NCI-H226 (cell line): ENCODE measurements at places on chromosomes 16 and 17.

GRCh38 chr17:72110942-72111318 lies 9.9 kb upstream of the SOX9 start:
- DNase-seq, result no peak

DNA sequence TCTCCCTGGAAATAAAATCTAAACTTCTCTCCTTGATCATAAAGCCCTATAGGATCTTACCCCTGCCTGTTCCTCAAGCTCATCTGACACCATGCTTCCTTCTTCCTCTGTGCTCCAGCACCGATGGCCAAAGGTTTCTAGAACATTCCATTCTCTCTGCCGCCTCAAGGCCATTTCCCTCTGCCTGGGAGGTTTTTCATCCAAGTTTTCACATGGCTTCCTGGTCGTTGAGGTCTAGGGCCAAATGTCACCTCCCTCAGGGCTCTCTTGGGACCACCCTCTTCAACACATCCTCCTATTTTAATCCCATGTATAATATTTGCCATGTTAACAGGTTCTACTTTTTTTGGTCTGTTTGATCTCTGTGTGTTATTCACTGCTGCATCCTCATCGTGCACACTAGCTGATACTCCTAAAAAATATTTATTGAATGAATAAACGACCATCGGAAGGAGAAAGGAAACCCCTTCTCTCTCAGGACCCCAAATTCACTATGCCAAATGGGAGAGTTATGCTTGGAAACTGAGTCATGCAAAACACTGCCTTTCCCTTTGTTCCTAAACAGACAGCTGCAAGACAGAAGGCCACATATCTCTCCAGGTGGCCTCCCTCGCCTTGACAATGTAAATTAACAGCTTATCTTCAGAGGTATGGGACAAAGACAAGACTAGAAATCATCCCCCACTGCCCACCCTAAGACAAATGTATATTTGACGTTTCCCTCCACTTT lies 78.5 kb downstream of the XYLT1 start:
- DNase-seq, result no peak

- DNase-seq, result no peak
Observed at GRCh38 chr16:143456-143855, 5.0 kb upstream of the NPRL3 start.

DNA sequence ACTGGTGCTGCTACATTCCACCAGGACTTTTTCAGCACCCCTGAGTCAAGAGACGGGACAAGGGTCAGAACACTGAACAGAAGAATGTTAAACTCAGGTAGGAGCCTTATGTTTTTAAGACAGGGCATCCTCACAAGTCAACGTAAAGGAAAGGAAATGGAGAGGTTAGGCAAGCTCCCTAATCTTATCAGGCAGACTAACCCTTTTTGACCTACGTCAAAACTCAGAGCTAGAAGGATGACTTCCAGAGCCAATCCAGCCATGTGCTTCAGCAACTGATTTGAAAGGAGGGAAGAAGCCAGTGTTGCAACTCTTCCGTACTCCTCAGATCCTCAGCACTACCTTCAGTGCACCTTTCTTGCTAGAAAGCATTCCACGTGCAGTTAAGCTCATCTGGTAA lies 46.8 kb downstream of the REXO5 start:
- DNase-seq, result peak; percentile 82

- DNase-seq, result no peak
Observed at GRCh38 chr17:46922487-46922803, 515 bp upstream of the GOSR2 start.

DNA sequence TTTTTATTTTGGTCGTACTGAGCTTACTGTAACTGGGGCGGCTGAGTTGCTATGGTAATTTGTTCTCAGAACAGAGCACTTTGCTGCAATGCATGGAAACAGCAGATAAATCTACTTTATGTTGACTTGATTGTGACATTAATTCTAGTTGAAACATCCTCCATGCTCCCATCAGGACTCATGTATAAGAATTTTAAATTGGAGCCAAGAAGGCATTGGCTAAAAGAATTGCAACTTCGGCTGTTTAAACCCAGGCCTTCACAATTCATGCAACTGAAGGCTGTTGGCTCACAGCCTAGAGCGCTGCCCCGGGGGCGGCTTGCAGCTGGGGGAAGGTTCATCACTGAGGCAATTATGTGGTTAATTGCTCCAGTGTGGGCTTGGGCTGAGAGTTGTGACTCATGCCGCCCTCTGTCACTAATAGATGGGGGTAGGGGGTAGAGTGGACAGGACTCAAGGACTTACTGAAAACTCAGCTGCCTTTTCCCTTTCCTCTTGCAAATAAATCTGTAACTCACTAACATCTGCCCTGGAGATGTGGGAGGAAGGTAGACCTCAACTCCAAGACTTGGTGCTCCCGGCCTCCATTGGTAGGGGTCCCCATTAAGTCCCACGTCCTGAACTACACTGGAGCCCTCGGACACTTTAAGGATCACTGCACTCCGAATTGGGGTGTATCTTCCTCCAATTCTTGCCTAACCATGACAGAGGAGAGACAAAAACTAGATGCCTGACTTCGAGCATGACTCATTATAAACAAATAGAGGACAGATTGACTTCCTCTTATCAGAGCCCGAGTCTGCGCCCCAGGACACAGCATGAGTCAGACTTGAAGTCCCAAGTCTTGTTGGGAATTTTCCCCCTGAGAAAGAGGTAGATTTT lies 37.5 kb downstream of the ERCC4 start:
- peak; percentile 85 for DNase-seq

- no peak for DNase-seq
Observed at GRCh38 chr17:3914312-3914670, 2.0 kb downstream of the P2RX1 start.

- DNase-seq, result no peak
Observed at GRCh38 chr17:18966831-18967624, 15.1 kb downstream of the SLC5A10 start.

DNA sequence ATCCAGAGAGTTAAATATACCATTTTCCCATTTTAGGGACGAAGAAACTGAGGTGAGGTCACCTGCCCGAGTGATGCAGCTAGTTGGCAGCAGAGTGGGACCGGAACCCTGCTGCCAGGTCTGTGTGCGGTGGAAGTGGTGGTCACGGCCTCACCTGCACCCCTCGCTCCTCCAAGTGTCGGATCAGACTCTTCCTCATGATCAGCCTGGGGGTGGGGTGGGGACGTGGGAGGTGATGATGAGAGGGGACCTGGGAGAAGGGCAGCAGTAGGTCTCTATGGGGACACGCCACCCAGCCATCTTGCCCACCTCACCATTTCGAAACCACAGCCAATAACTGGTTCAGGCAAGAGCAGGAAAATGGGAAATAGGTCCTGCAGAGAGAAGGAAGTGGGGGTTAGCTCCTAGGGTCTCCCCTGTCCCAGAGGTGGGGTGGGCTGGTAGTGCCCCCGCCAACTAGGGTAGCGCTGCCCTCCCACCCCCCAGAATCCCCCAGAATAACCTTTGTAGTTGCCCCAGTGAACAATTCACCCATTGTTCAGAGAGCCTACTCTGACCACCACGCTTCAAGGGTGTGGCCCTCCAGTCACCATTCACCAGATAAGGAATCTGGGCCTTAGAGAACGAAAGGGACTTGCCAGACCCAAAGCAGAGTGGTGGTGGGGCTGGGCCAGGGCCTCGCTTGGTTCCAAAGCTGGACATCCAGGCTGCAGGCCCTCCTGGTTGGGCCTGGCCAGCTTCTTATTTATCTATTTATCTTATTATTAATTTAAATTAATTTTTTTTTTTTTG lies 5.1 kb downstream of the GDPD3 start:
- DNase-seq, result no peak

DNA sequence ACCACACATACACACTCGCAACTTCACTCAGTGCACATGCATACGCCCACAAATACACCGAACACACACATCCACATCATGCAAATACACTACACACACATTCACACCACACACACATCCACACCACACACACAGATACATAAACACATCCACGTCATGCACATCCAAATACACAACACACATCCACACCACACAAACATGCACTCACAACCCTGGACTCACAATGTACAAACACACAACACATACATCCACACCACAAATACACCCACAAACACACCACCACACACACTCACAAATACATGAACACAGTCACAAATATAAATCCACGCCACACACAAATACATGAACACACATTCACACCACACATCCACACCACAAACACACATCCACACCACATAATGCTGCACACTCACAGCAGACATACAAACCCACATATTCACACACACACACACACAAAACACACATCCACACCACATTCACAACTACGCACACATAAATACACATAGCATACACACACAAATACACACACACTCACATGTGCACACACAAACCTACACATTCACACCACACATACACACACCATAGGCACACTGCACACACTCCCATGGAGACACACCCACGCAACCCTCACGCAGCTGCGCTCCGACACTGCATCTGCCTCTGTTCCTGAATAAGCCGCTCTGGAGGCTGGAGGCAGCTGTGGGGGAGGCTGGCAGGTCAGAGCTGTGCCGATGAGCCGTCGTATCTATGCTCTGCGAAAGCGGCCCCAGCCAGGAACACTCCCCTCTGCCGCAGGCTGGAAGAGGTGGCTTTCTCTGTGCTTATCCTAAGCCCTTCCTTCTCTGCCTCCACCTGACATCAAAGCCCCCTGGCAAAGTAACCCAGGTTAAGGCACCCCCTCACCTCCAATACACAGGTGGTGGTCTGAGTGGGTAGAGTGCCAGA lies 141.8 kb downstream of the GRIN2A start:
- no peak for DNase-seq

- no peak for DNase-seq
Observed at GRCh38 chr17:54666559-54666958, 234.1 kb upstream of the TOM1L1 start.

- no peak for DNase-seq
Observed at GRCh38 chr17:80908211-80908610, 83.4 kb upstream of the CHMP6 start.

DNA sequence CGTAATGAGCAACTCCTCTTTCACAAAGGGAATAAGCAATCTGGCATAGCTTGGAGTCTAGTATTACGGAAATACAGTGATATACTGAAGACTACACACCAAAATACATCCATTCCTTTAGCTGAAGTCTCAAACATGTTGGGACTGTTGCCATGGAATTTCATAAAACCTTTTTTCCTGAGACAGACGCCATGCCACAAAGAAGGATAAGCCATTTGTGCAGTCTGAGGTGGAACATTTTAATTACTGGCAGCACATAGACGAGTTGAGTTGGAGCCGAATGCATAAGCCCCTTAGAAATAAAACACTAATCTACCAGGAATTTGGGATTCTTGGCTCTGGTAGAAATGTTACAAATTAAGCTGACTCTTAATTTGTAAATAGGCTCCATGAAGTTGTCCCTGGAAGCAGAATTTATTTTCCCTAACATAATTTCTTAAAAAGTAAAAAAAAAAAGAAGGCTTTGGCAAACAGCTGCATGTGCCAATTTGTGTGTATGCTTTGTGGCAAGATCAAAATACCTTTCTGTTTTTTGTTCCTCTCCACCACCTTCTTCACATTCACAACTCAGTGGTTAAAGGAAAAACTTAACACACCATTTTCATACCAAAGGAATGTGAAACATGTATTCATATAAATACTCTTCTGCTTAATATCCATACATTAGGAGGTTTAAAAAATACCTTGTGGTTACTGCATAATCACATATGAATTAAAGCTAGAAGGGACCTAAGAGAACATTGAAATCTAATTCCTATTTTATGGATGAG lies 25.5 kb downstream of the GRB7 start:
- DNase-seq, result no peak

DNA sequence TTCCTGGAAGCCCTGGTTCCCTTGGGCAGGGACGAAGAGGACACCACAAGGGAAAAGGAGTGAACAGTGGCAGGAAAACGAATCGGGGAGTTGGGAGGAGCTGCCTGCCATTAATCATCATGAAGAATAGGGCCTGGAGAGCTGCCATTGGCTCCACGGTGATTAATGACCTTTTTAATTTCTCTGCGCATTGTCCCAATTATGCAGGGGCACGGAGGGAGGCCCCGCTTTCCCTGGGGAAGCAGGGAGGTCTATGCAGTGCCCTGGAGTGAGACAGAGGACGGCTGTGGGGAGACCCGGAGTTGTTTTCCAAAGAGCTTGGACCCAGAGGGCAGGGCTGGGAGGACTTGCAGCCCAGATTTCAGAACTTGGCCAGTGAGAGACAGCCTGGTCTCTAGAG lies 338.9 kb upstream of the C16orf82 start:
- DNase-seq, result no peak

- peak; percentile 13 for DNase-seq
Observed at GRCh38 chr16:68356919-68357286, 46.1 kb downstream of the PRMT7 start.

GRCh38 chr17:77884967-77885641 lies 73.4 kb upstream of the TNRC6C start:
- no peak for DNase-seq

DNA sequence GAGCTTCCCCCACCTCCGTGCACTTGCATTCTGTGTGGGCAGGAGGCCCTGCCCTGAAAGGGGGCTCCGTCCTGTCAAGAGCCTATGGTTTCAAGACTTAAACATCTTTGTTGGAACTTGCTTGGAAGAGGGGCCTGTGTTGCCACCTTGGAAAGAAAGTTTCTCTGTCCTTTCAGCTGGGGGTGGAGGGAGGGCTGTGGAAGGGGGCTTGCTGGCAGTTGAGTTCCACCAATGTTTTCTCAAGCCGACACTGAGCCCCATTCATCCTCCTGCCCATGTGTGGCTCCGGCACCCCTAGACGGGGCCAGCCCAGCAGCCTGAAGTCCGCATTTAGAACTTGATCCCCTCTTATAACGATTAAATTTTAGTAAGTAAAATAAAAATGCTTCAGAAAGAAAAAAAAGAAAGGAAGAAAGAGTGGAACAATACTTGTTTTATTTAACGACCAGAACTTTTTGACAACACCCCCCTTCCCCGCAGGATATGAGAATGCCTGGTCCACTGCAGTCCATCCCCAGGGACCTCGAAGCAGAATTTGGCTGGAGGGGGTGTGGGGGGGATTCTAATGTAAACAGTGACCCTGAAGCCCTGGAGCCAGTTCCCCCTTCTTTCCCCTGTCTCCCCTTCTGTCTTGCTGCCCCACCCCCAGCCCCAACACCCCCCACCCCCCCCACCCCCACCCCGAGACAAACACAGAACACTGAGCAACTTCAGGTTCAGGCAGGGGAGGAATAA lies 26.9 kb upstream of the CLEC18A start:
- DNase-seq, result no peak

DNA sequence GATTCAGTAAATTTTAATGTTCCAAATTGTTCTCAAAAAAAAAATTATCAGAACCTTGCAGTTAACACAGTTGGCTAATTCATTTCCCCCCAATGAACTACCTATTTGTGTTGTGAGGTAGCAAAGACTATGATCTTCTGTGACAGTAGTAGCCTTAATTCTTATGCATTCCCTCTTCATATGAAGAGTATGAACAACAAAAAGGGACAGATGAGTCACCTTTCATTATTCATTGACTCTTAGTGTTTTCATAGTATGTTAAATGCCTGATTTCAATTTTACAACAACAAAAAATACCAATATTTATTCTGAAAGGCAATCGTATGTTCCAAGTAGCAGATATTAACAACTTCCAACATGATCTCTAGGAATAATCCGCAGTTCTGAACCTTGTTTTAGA lies 3.6 kb upstream of the SLFN11 start:
- DNase-seq, result no peak

DNA sequence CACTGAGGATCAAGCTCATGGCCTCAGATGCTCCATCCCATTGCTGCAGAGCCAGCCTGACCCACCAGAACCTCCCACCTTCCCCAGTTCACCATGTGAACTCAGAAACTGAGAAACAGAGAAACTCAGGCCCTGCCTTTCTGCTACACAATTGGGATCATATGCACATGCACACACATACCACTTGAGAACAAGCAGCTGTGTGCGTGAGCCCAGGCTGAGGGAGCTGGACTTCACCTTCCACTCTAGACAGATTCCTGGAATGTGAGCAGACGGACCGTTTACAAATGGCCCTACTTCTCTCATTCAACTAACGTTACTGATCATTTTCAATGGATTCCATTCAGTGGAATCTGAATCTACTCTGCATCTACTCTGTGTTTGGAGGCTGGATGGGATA lies 1.7 kb upstream of the SPEM2 start:
- DNase-seq, result no peak
